ENCODE measurements at places on chromosomes 3 and 15.

GRCh38 chr15:45144775-45145174 lies 15.0 kb downstream of the DUOX1 start:
- DNase-seq, result no peak

- DNase-seq, result no peak
Measured at GRCh38 chr3:11717768-11718636, 74.3 kb upstream of the VGLL4 start.

GRCh38 chr3:106184540-106185457 lies 316.0 kb upstream of the CBLB start:
- no peak for DNase-seq

DNA sequence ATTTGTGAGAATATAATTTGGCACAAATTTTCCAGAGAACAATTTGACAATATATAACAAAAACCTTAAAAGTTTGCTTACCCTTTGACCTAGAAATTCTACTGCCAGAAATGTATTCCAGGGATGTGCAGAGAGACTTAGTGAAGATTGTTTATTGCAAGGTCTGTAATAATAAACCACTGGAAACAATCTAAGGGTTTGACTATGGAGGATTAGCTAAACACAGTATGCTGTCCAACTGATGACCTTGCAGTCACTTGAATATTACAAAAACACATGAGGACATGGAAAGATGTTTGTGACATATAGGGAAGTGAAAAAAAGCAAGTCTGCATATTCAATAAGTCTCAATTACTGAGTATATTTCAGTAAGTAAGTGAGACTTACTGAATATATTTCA lies 48.1 kb upstream of the CDV3 start:
- no peak for DNase-seq

DNA sequence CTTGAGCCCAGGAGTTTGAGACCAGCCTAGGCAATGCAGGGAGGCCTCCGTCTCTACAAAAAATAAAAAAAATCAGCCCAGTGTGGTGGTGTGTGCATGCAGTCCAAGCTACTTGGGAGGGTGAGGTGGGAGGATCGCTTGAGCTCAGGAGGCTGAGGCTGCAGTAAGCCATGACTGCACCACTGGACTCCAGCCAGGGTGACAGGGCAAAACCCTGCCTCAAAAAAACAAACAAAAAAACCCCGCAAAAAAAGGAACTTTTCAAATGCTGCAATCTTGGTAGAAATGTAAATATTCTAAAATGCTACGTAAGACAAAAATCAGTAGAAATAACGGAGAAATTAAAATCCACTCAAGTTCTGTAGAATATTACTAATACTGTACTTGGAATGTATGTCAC lies 108.1 kb upstream of the MELTF start:
- no peak for DNase-seq

DNA sequence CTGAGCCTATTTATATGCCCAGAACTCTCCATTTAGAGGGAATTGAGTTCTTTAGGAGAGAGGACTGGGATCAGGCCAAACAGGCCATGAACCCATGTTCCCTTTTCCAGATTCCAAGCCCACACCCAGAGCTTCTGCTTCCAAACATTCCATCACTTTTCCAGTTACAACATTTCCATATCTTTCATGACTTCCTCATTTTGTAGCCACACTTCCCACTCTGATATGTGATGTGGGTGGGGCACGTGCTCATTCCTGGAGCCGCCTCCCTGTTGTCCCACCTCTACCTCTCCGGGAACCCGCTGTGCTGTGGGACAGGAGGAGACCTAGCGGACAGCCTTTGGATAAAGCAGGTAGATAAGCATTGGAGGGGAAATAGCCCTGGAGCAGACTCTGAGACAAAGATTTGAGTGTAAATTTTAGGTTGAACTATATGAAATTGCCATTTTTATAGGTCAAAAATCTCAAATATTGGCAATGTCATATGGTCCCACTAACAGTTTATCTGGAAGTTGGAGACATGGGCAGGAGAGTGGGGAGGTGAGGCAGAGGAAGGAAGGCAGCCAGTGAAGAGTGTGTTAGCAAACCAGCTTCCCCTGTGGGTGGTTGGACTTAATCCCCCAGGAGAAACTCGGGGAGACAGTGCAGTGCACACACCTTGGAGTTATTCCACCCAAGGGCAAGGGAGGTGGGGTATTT lies 31.8 kb downstream of the CYP8B1 start:
- DNase-seq, result no peak

- no peak for DNase-seq
Measured at GRCh38 chr3:117036259-117036799, 326.8 kb downstream of the TUSC7 start.

GRCh38 chr3:12722226-12722625 lies 36.8 kb downstream of the TMEM40 start:
- DNase-seq, result no peak

Measured in activated CD4-positive, alpha-beta T cell treated with anti-CD3 and anti-CD28 coated beads, Interleukin-2, amount 50 U/mL, for 48 hours (primary cell).